ENCODE measurements at places on chromosomes 7 and 10.

GRCh38 chr10:28845009-28845682 is 167.8 kb downstream of the BAMBI start:
- no peak for DNase-seq

- DNase-seq: no peak
Observed at GRCh38 chr7:45697576-45698136, 123.5 kb downstream of the ADCY1 start.

DNA sequence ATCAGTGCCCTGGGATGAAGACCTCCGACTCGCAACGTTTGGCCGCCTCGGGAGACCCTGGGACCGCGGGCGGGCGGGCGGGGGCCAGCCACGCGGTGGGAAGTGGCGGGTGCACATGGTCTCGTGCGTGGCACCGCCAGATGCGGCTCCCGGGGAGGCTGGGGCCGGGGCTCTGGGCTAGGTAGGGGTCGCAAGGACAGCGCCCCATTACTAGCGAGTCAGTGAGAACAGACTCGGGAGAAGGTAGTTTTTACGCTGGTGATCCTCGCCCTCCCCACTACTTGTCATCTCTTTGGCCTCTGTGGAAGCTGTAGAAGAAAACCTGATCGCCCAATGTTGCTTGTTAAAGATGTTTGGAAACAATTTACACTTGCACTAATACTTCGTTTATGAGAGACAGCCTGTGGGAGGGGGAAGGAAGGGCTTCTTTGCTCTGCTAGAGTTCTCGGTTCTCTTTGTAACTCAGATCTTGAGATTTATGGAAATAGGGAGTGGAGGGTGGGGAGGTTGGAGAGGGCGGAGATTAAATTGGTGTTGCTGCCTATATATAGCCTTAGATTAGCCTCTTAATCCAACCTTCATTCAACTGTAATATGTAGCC is 591 bp downstream of the BZW2 start:
- peak; percentile 37 for DNase-seq

- DNase-seq: no peak
Observed at GRCh38 chr10:4316161-4316810, 509.7 kb upstream of the AKR1E2 start.

DNA sequence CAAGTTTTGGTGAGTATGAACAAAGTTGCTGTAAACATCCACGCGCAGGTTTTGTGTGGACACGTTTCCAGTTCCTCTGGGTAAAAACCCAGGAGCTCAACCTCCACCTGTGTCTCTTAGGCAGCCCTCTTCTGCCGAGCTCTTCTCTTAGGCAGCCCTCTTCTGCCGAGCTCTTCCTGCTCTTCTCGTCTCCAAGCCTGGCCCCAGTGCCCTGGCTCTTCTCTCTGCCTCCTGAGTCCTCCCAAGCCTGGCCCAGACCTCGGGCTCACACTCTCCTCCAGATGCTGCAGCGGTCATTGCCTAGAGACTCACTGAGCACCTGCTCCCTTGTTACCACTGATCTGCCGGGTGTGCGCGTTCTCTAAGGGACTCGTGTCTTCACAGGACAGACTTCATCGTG is 38.7 kb upstream of the BNIP3 start:
- DNase-seq: no peak

- DNase-seq: no peak
Observed at GRCh38 chr10:74851831-74852230, 25.4 kb downstream of the KAT6B start.

DNA sequence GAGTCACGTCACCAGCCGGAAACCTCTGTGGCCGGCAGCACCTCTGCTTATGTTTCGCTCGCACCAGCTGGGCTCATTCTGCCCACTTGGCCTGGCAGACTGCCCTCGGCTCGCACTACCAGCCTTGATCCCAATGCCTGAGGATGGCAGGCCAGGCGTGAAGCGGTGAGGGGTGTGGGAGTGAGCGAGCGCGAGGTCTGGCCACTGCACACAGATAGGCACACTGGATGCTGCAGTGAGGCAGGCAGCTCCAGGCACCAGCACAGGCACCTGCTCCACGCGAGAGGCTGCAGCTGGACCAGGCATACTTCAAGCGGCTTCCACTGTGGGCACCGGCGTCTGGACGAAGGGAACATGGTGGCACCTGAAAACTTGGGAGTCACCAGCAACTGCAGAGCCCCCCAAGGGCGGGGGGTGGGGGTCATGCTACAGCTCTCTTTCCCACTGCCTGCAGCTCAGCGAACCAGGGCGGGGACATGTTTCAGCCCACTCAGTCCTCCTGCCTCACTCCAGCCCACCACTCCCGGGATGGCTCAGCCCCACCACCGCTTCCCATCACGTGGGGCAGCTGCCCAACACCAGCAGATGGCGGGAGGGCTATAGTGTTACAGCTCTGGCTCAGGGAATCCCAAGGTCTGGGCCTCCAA is 5.4 kb upstream of the DMTF1 start:
- peak; percentile 44 for DNase-seq

GRCh38 chr7:398888-399287 is 108.9 kb downstream of the FOXL3 start:
- no peak for DNase-seq

- no peak for DNase-seq
Observed at GRCh38 chr7:44415047-44415446, 75.4 kb downstream of the NUDCD3 start.

DNA sequence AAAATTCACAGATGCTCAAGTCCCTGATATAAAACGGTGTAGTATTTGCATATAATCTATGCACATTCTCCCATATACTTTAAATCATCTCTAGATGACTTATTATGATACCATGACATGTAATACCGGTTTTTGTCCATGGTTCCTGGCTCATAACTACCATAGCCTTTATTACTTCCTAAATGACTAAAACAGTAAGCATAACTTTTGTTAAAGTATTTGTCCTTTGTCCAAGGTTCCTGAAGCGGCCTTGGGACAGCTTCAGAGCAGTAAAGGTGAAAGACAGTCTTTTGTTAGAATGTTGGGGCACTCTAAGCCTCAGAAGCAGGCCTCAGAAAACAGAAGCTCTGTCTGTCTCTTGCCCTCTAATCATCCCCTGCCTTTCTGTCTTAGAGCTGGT is 4.0 kb downstream of the CRCP start:
- DNase-seq: no peak

- peak; percentile 58 for DNase-seq
Observed at GRCh38 chr7:113289140-113289740, 170.9 kb upstream of the SMIM30 start.

GRCh38 chr10:24494236-24494635 is 229.5 kb downstream of the ARHGAP21 start:
- no peak for DNase-seq

GRCh38 chr7:139784648-139785047 is 6.8 kb upstream of the HIPK2 start:
- no peak for DNase-seq

DNA sequence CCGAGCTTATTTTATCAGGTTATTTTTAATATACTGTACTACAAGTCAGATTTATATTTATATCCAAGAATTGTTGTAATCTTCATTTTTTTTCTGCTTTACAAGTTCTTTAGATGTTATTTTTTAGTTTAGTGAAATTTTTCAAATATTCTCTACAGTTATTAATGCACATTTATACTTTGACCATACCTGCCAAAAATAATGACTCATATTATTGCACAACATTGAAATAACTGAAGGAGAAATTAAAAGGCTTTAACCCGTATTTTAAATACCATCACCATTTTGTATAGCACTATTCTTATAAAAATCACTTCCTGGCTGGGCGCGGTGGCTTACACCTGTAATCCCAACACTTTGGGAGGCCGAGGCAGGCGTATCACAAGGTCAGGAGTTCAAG is 278.5 kb downstream of the BICC1 start:
- no peak for DNase-seq
